ENCODE measurements at places on chromosomes 3 and 15. TPM values are rescaled to one million over a fixed set of nuclear protein-coding genes. Genes with fewer than 3 reads are reported as not detected.

SLC22A13 gene
- total RNA-seq = not detected

CHRFAM7A gene
- total RNA-seq = 0.46 TPM

CYP1A2 gene
- not detected for total RNA-seq

CD276 gene
- total RNA-seq = 75.0 TPM

ISLR2 gene
- 4.3 TPM for total RNA-seq

INSYN1 gene
- total RNA-seq = 17.3 TPM

ADGRG7 gene
- total RNA-seq = not detected

RNF168 gene
- total RNA-seq = 17.1 TPM

GOLGA8T gene
- total RNA-seq = not detected

CASR gene
- not detected for total RNA-seq

BFSP2 gene
- total RNA-seq = not detected

MYH15 gene
- 0.68 TPM for total RNA-seq

HHATL gene
- total RNA-seq = 1.9 TPM

CTXND1 gene
- total RNA-seq = 0.96 TPM

PCOLCE2 gene
- 14.2 TPM for total RNA-seq

All from prostate gland (tissue), 2 donors.